ENCODE measurements at places on chromosomes 4 and X.
A peak's percentile ranks its signal among the peaks of the same experiment; 100 is the strongest.

- DNase-seq, result no peak
Observed at GRCh38 chrX:13864264-13864663, 47.4 kb upstream of the GPM6B start.

DNA sequence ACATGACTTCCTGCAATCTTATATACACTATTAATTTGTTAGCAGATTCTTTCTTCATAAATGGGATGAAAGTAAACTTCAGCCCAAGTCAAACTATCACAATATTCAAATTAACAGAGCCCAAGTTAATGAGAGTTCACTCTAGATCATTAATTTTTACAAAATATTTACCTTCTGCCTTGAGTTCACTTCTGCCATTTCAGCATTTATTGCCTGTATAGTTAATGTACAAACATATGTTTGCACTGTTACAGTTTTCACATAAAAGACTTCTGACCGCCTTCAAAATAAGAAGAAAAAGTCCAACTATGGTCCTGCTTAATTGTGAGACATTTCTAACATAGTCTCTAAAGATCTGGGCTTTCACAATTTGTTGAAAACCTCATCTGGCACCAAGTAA lies 46.9 kb downstream of the GPC3 start:
- no peak for DNase-seq

- peak; percentile 48 for DNase-seq
Observed at GRCh38 chr4:16001484-16001858, 38.5 kb upstream of the FGFBP2 start.

- DNase-seq, result no peak
Observed at GRCh38 chrX:64570204-64570603, 175.0 kb upstream of the MTMR8 start.

GRCh38 chr4:40890764-40891163 lies 141.0 kb downstream of the NSUN7 start:
- DNase-seq, result no peak

DNA sequence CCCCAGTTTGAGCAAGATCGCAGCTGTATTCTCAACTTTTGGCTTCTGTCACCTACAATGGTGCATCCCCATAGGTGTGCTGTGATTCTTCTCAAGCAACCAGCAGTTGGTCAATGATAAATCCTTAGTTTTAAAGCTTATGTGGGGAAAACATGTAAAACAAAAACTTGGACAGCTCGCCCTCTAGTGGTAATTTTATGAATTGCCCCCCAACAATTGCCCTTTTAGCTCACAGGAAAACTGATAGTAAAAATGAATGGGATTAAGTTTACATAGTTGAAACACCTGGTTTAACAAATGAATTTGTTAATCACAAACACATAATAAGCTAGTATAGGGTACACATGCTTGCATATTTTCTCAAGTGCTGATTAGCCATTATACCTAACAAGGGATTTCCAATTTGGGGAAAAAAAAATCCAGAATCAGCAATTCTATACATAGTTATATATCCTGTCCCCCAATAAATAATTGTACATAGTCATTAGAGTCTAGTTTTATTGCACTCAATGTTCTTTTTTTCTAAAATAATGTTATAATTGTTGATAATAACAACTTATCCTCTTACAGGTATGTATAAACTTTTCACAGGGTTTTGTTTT lies 30.1 kb downstream of the TEX13A start:
- DNase-seq, result no peak

GRCh38 chr4:116599859-116600258 lies 485.5 kb downstream of the TRAM1L1 start:
- no peak for DNase-seq

GRCh38 chr4:127149086-127149485 lies 483.7 kb upstream of the INTU start:
- DNase-seq, result no peak

- DNase-seq, result no peak
Observed at GRCh38 chrX:109847257-109848187, 114.5 kb upstream of the ACSL4 start.

DNA sequence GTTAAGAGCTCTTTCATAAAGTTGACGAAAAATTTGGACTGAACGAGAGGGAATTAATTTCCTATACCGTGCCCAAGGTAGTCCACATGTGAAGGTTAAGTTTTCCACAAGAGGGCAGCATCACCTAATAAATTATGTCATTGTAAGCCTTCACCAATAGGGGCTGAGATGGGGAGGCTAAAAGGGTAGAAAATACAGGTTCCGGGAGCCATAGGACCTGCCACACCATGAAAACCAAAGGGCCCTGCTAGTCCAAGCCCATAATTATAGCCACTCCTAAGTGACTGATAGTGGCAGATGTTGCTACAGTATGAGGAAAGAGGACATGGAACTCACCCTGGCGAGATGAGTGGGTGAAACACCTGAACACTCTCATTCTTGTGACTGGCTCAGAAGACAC lies 122.2 kb downstream of the SHROOM4 start:
- DNase-seq, result no peak

DNA sequence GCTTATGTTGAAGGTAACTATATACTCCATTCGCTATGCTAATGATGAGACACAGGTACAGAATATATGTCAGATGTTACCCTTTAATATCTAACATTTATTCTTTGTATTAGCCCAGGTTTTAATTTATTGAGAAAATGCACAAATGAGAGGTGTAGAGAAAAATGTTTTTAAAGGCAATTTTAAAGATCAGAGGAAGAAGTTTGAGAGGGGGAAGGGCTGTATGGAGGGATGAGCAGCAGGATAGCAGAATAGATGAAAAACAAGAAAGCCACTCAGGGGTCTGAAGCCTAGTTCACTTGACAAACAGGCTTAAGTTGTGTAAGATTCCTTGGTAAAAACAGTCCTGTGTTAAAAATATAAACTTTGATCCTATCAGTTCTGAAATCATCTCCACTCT lies 3.7 kb downstream of the MAB21L2 start:
- DNase-seq, result no peak

DNA sequence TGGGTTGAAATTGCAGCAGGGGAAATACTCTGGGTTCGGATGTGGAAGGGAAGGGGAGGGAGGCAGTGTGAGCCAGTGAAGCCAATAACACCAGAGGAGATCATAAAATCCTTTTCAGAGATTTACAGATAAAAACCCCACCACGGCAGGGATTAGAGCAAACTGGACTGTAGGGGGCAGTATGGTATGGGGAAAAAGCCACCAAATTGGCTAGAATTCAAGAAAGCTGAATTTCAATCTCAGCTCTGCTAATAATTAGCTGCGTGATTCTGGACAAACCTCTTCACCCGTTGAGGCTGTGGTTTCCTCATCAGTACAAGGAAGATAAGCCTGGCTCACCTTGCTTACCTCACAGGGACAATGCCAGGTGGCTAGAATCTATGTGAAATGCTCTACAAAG lies 108.1 kb downstream of the ATG4A start:
- no peak for DNase-seq

- DNase-seq, result no peak
Observed at GRCh38 chr4:86600007-86600653, 6.0 kb downstream of the PTPN13 start.

Measured in activated naive CD8-positive, alpha-beta T cell treated with anti-CD3 and anti-CD28 coated beads, Interleukin-2, amount 10 ng/mL, durations not matched to agents 7 days and 5 days (primary cell).